Hair follicular keratinocyte (primary cell): ENCODE measurements at places on chromosomes 13 and 19. TPM values are rescaled to one million over a fixed set of nuclear protein-coding genes. Genes with fewer than 3 reads are reported as not detected.

Gene WASF3
- total RNA-seq: 4.3 and 4.8 TPM in 2 replicates

Gene PLK5
- not detected in 2 replicates for total RNA-seq

Gene KCNN1
- total RNA-seq: not detected in 2 replicates

Gene NANOS3
- total RNA-seq: 0.39 TPM in 1 of 2 replicates, not detected in the other

Gene FAM216B
- total RNA-seq: not detected in 2 replicates

Gene MYBPC2
- total RNA-seq: not detected in 2 replicates

Gene TEX101
- total RNA-seq: not detected in 2 replicates

Gene ATXN8OS
- not detected in 2 replicates for total RNA-seq

Gene TNFSF13B
- 0.08 TPM in 1 of 2 replicates, not detected in the other for total RNA-seq

Gene ZSCAN1
- not detected in 2 replicates for total RNA-seq

Gene CEACAM6
- total RNA-seq: 0.11 and 0.23 TPM in 2 replicates

Gene CBARP
- total RNA-seq: 2.8 and 6.2 TPM in 2 replicates

Gene GDF15
- 2.2 and 30.3 TPM in 2 replicates for total RNA-seq

Gene TTC9B
- not detected in 2 replicates for total RNA-seq

Gene RDH8
- not detected in 2 replicates for total RNA-seq

Gene SPACA4
- total RNA-seq: not detected in 2 replicates

Gene C19orf33
- 606 and 644 TPM in 2 replicates for total RNA-seq

Gene SLC8A2
- 0.16 TPM in 1 of 2 replicates, not detected in the other for total RNA-seq

Gene HIF3A
- not detected in 2 replicates for total RNA-seq

Gene TMEM238
- 11.9 and 16.4 TPM in 2 replicates for total RNA-seq

Gene ZNF471
- total RNA-seq: 0.80 and 1.9 TPM in 2 replicates

Gene GNG7
- not detected in 2 replicates for total RNA-seq

Gene C19orf81
- total RNA-seq: not detected in 2 replicates

Gene ZNF780B
- 2.2 and 2.8 TPM in 2 replicates for total RNA-seq

Gene ZNF667
- total RNA-seq: 0.72 and 2.2 TPM in 2 replicates

Gene SLC7A10
- total RNA-seq: not detected in 2 replicates

Gene PALM3
- not detected in 2 replicates for total RNA-seq

Gene DACH1
- total RNA-seq: not detected in 2 replicates

Gene INAFM1
- 3.5 and 4.6 TPM in 2 replicates for total RNA-seq

Gene CGB2
- total RNA-seq: 0.99 TPM in 1 of 2 replicates, not detected in the other

Gene SIGLEC5
- not detected in 2 replicates for total RNA-seq

Gene ZNF444
- 19.2 and 26.5 TPM in 2 replicates for total RNA-seq

Gene ADGRE2
- total RNA-seq: 2.2 and 2.5 TPM in 2 replicates

Gene C1QTNF9B
- not detected in 2 replicates for total RNA-seq

Gene ZNF835
- total RNA-seq: not detected in 2 replicates

Gene FGF21
- not detected in 2 replicates for total RNA-seq

Gene TMPRSS9
- total RNA-seq: not detected in 2 replicates

Gene MYPOP
- total RNA-seq: 3.2 and 6.8 TPM in 2 replicates

Gene SYNGR4
- total RNA-seq: not detected in 2 replicates

Gene ADAMTSL5
- total RNA-seq: 2.7 and 11.0 TPM in 2 replicates

Gene NAPSA
- 0.15 and 0.23 TPM in 2 replicates for total RNA-seq

Gene NR1H2
- total RNA-seq: 57.8 and 77.5 TPM in 2 replicates

Gene PLPP2
- 6.6 and 19.4 TPM in 2 replicates for total RNA-seq

Gene ELAVL1
- 30.1 and 51.3 TPM in 2 replicates for total RNA-seq

Gene ERF
- total RNA-seq: 67.2 and 121 TPM in 2 replicates

Gene ZNF433
- total RNA-seq: 0.99 and 2.1 TPM in 2 replicates
